ENCODE measurements at places on chromosomes 1 and 21.

DNA sequence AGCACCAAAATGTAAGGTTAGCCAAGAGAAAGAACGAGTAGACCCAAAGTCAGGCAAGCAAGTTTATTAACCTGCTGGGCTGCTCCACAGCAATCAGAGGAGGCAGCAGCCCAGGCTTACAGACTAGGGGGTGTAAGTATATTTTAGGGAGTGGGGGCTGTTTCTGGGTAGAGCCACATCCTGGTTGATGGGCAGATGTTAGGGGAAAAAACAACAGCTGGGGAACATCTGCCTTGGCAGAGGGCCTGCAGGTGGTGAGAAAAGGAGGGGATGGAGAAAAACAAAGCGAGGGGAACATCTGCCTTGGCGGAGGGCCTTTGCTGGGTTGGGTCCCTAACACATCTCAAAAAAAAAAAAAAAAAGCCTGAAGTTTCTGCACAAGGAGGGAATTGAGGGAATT is 9.7 kb upstream of the ZBTB48 start:
- DNase-seq, result no peak
- H3K27me3 ChIP-seq, result no peaks in the 10 kb centered on the region
- H3K4me1 ChIP-seq, result no peaks in the 10 kb centered on the region
- no peak overlapping the region for H3K4me3 ChIP-seq
- H3K36me3 ChIP-seq, result no peaks in the 10 kb centered on the region
- no peak overlapping the region for H3K27ac ChIP-seq

- H3K27me3 ChIP-seq, result no peaks in the 10 kb centered on the region
- no peak overlapping the region for H3K27ac ChIP-seq
- DNase-seq, result no peak
- peaks cover 16% of the 10 kb centered on the region for H3K4me1 ChIP-seq
- peaks cover 14% of the 10 kb centered on the region for H3K36me3 ChIP-seq
- no peak overlapping the region for H3K4me3 ChIP-seq
These were observed 81.2 kb upstream of the HOOK1 start for GRCh38 chr1:59733443-59734141.

- no peaks in the 10 kb centered on the region for H3K36me3 ChIP-seq
- H3K4me3 ChIP-seq, result no peak overlapping the region
- DNase-seq, result no peak
- no peaks in the 10 kb centered on the region for H3K27me3 ChIP-seq
- no peak overlapping the region for H3K27ac ChIP-seq
- H3K4me1 ChIP-seq, result no peaks in the 10 kb centered on the region
These were observed 10.6 kb upstream of the GCLM start for GRCh38 chr1:93919780-93920179.

DNA sequence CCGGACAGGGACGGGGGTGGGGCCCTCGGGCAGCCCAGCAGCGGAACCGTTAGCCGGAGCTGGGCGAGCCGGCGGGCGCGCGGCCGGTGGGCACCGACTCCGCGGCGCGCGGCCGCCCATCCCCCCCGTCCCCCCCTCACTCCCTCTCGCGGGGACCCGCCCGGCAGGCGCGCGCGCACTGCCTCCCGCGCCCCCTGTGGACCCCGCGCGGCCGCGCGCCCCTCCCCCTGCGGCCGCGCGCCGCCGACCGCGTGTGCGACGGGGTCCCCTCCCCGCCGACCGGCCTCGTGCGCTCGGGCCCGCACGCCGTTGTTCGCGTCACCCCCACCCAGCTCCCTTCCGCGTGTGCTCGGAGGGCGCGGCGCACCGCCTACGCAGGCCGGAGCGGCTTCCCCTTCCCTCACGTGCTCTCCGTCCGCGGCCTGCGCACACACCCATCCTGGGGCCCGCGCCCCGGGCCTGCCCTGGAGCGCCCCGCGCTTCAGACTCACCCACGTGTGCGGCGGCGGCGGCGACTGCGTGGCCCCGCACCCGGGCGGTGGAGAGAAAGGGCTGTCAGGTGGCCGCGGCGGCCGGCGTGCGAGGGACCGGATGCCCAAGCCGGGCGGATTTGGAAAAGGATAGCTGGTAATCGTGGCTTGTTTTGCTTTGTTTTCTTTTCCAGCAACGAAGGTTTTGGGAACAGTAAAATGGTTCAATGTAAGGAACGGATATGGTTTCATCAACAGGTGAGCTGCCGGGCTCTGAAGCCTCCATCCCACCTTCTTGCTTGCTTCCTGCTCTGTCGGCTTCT is 717 bp downstream of the YBX1 start:
- H3K4me1 ChIP-seq, result peaks cover 67% of the 10 kb centered on the region
- H3K27me3 ChIP-seq, result no peaks in the 10 kb centered on the region
- H3K36me3 ChIP-seq, result peaks cover 52% of the 10 kb centered on the region
- peak overlapping the region; percentile 96 for H3K27ac ChIP-seq
- peak overlapping the region; percentile 97 for H3K4me3 ChIP-seq
